ENCODE measurements at places on chromosomes 7 and 10.

DNA sequence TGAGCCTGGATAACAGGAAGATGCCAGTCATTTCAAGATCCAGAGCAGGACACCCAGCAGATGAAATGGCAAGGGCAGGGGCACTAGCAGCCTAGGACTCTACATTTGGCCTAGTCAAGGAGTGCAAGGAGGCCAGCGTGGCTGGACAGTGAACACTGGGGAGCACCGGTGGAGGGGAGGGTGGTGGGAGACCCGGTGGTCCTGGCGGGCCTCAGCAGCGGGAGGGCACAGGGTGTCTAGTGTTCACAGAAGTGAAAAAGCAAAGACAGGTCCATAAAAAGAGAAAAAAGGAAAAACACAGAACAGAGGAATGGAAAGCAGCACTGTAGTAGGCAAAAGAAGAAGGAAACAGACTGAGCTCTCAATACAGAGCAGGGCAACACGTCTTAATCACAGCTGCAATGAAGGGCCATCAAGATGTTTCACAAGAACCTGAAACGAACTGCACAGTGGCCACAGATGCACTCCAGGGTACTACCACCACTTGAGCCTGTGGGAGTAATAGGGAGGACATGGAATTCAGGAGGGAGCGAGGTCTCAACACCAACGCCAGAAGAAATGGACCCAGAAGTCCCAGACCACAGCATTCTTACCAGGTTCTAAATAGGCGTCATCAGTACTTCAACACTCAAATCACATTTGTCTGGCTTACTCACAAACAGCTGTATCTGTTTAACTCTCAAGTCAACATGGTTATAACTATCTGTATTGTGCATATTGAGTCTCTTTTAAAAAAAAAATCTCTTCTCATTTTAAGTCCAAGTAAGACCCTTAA lies 573.7 kb downstream of the PARD3 start:
- DNase-seq, result no peak

DNA sequence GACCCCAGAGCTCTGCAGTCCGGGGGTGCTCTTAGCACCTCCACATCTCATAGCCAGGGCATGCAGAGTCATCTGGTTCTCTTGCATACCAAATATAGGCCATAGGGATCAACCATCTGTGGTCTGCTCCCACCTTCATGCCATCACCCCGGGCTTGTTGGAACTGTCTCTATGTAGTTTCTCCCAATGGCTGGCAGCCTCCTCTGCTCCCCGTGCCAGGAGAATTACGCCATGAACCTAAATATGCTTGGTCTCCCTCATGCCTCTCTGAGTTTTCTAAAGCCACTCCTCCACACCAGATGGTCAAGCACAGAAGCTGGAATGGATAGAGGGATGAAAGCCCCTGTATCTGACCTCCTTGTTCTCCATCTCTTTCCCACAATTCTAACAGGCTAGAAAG lies 302.6 kb upstream of the MYO3A start:
- DNase-seq, result no peak

DNA sequence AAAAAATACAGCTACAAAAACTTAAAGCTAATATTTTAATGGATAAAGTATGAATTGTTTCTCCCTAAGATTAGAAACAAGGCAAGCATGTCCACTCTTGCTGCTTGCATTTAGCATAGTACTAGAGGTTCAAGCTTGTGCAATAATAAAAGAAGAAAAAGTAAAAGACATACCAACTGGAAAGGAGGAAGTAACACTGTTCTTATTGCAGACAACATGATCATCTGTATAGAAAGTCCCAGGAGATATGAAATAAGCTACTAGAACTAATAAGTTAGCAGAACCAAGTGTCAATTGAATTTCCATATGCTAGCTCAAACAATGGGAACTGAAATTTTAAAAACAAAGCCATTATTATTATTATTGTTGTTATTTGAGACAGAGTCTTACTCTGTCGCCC lies 20.0 kb upstream of the RABGEF1 start:
- no peak for DNase-seq

GRCh38 chr10:35335133-35336083 lies 901 bp upstream of the CCNY start:
- DNase-seq, result peak; percentile 59
